Fibroblast of villous mesenchyme (primary cell): ENCODE measurements at places on chromosomes 7 and 10. TPM values are rescaled to one million over a fixed set of nuclear protein-coding genes. Genes with fewer than 3 reads are reported as not detected.

DNA sequence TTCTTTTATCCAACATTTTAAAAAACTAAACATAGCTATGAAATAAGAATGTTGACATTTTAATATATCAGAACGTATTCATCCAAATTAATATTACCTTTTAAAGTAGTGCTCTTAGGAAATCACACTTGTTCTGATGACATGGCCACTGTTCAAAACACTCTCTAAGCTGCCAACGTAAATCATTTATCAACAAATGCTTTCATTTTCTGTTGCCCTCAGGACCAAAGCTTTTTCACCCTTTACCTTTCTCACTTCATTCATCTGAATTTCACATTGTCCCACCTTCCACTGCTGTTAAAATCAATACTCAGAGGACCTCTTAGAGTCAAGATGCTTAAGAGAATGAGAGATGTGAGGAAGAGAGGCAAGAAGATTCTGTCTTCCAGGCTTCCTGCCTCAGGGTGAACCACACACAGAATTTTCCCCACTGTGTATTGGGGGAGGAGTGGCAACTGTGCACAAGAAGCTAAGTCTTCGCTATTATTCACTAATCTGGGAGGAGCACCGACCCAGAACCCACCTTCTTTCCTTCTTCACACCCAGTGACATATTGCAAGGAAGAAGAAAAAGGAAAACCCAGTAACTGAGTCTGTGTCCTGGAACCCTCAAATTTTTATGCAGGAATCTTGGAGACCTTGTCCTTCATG, 21.0 kb downstream of the HIBADH start:
- DNase-seq: peak; percentile 16

Gene HSPA12A
- total RNA-seq: 22.9 and 35.4 TPM in 2 replicates

- no peak for DNase-seq
These were observed 237.6 kb downstream of the KCNMA1 start for GRCh38 chr10:77400033-77400432.

GRCh38 chr10:79407811-79408795, 37.3 kb downstream of the ZCCHC24 start:
- DNase-seq: peak; percentile 82

DNA sequence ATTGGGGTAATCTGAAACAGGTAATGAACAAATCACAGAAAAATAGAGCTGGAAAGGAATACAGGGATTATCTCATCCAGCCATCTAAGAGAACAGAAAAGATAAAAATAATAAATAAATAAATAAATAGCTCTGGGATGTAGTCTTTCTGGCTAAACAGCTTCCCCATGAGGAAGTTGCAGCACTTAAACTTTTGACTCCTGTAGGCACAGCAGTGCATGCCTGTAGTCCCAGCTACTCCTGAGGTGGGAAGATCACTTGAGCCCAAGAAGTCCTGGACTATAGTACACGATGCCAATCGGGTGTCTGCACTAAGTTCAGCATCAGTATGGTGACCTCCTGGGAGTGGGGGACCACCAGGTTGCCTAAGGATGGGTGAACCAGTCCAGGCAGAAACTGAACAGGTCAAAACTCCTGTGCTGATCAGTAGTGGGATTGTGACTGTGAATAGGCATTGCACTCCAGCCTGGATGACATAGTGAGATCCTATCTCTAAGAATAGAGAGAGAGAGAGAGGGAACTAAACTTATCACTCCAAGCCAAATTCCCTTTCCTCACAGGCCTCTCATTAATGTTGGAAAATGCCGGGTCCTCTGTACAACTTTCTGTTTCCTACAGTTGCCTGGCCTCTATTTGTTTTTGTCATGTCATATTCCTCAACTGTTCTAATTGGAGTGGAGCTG, 61.7 kb upstream of the CDK13 start:
- DNase-seq: no peak

Gene FOXI2
- not detected in 2 replicates for total RNA-seq

DNA sequence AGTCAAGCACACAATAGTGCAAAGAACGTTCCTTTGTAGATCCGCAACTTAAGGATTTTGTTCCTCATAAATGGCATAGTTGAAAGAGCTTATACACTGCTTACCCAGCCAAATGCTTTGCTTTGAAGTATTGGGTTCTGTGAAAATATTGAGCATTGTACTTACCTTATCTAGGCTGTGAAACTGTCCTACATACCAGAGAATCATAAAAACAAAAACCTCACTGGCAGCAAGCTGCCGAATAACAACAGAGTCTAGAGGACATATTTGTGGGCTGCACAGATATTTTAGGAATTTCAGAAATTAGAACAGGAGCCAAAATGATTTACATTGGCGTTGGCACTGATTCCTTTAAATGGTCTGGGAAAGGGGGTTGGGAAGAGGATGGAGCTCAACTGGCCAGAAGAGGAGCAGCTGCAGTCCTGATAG, 174.8 kb downstream of the RTKN2 start:
- peak; percentile 86 for DNase-seq

DNA sequence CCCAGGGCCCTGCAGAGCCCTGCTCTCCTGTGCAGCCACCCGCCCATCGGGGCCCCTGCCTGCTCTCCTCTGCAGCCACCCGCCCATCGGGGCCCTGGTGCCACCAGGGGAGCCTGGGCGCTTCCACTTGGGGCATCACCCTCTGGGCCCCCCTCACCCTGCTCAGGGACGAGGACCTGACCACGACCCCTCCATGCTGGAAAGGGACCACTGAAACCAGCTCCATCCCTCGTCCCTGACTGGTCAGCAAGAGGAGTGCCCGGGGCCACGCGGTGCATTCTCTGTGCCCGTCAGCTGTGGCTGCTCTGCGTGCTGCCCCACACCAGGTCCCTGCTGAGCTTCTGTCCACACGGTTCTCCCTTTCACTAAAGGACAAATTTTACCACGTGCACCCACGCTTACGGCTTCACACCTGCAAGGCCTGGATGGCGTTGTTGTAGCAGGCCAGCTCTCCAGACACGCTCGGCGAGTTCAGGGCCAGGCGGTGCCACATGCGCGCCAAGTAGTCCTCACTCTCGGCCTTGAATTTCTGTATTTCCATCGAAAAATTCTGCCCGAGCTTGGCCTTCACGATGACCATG, 57.6 kb downstream of the CFAP46 start:
- no peak for DNase-seq

- DNase-seq: no peak
These were observed 210.2 kb upstream of the ADARB2 start for GRCh38 chr10:1947464-1948003.

DNA sequence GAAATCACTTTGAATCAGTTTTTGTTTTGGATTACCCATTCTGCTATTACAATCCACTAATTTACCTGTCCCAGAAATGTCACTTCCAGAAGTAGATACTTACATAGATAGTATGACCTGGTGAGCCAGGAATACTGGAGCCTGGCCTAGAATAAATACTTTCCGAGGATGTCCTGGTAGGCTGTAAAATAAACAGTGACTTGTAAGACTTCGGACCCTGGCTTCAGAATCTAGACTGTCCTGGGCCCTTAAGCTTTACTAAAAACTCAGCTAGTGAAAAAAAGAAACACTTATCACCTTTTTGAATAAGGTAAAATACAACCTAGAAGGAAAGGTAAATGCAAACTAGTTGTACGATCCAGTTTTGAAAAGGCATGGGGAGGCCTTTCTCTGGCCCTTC, 69.5 kb upstream of the AFAP1L2 start:
- no peak for DNase-seq

Gene CPA2
- 0.32 TPM in 1 of 2 replicates, not detected in the other for total RNA-seq

Gene CHRM2
- total RNA-seq: 28.9 and 74.4 TPM in 2 replicates

Gene SPDYE3
- under 0.01 TPM in 1 of 2 replicates, not detected in the other for total RNA-seq

Gene CYCS
- 29.6 and 40.2 TPM in 2 replicates for total RNA-seq

DNA sequence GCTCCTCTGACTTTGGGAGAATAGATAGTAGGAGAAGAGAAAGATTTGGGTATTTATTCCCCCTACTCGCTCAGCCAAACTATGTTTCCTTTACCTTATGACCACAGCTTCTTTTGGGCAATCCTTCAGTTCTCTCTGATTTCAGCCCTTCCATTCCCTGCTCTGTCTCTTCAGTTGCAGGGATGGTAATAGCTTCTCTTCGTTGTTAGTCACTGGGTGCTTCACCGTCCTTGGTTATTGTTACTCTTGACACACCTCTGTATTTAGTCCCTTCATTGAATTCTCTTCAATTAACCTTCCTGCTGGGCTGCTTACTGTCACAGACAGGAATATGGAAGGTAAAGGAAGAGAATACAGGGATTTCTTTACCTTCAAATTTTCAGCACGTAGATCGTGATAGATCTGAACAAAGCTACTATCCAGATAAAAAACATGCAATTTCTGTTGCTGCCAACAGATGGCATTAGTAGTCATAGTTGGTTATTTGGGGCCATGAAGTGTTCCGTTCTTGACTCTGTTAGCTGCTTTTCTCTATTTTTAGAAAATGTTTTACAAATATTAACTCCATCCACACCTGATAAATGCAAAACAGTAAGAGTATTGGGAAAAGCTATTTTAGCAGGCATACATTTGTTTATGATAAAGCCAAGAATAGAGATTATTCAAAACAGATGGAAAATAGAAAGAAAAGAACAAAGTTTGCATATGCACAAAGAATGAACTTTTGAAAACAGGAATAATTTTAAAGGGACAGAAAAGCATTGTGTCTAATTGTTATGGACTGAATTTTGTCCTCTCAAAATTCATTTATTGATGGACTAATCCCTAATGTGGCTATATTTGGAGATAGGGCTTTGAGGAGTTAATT, 14.0 kb upstream of the PTTG1IP2 start:
- DNase-seq: peak; percentile 53

- no peak for DNase-seq
These were observed 952.0 kb upstream of the ZNF722 start for GRCh38 chr7:63046612-63047011.
